Neural crest cell (in vitro differentiated cells): ENCODE measurements at places on chromosomes 2 and 18. TPM values are rescaled to one million over a fixed set of nuclear protein-coding genes. Genes with fewer than 3 reads are reported as not detected.

The AQP12B gene
- not detected in 2 replicates for total RNA-seq

The TCF23 gene
- total RNA-seq: not detected in 2 replicates

GRCh38 chr2:173134703-173135102 is 59.1 kb downstream of the MAP3K20 start:
- no peak for DNase-seq
- no peaks in the 10 kb centered on the region for H3K36me3 ChIP-seq
- no peak overlapping the region for H3K27ac ChIP-seq
- H3K27me3 ChIP-seq: no peaks in the 10 kb centered on the region
- no peak overlapping the region for H3K4me3 ChIP-seq
- peaks cover 28% of the 10 kb centered on the region for H3K4me1 ChIP-seq

DNA sequence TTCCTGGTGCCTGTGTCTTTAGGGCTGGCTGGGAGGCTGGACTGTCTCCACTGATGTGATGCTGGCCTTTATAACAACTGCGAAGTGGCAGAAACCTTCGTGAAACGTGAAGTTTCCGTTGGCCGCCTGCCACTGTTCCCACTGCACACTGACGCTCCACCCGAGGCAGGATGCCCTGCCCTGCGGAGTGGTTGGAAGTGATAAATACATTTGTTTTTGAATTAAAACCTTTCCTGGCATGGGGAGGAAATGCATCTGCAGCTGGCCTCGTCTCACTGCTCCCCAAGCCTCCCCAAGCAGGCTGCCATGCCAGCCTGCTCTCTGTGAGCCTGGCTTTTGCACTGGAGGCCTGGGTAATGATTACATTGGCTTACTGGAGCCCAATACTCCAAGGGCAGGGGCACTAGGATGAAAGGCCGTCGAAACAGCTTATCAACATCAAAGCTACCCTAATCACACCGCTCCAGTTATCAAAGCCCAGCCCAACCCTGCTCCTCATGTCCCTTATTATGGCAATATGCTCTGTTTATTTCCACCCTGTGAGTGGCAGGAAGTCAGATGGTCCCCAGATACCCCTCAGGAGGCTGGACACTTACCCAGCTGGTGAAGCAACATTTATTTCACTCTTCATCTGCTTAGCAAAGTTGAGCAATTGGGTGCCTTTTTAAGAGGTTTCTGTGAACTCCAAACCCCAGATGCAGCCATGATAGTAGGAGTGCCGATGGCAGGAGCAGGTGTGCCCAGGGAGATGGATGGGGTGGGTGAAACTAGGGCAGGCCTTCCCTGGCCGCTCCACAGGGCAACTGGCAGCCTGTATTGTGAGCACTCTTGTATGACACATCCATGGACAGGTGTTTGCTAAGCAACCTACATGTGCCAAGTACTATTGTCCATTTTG is 97.4 kb upstream of the ITGA6 start:
- H3K4me3 ChIP-seq: no peak overlapping the region
- no peak overlapping the region for H3K27ac ChIP-seq
- peaks cover 16% of the 10 kb centered on the region for H3K4me1 ChIP-seq
- no peaks in the 10 kb centered on the region for H3K36me3 ChIP-seq

GRCh38 chr2:150586858-150587257 is 99.4 kb upstream of the RND3 start:
- no peak overlapping the region for H3K4me3 ChIP-seq
- peaks cover 16% of the 10 kb centered on the region for H3K4me1 ChIP-seq
- DNase-seq: no peak
- no peaks in the 10 kb centered on the region for H3K36me3 ChIP-seq
- H3K27ac ChIP-seq: no peak overlapping the region
